ENCODE measurements at places on chromosomes 3 and 15.

GRCh38 chr15:100712226-100712625 lies 109.8 kb downstream of the ASB7 start:
- peak; percentile 47 for ATAC-seq

- ATAC-seq, result no peak
Measured at GRCh38 chr3:46102780-46103130, 75.5 kb upstream of the XCR1 start.

- no peak for ATAC-seq
Measured at GRCh38 chr3:159620281-159620680, 368.4 kb upstream of the IL12A start.

DNA sequence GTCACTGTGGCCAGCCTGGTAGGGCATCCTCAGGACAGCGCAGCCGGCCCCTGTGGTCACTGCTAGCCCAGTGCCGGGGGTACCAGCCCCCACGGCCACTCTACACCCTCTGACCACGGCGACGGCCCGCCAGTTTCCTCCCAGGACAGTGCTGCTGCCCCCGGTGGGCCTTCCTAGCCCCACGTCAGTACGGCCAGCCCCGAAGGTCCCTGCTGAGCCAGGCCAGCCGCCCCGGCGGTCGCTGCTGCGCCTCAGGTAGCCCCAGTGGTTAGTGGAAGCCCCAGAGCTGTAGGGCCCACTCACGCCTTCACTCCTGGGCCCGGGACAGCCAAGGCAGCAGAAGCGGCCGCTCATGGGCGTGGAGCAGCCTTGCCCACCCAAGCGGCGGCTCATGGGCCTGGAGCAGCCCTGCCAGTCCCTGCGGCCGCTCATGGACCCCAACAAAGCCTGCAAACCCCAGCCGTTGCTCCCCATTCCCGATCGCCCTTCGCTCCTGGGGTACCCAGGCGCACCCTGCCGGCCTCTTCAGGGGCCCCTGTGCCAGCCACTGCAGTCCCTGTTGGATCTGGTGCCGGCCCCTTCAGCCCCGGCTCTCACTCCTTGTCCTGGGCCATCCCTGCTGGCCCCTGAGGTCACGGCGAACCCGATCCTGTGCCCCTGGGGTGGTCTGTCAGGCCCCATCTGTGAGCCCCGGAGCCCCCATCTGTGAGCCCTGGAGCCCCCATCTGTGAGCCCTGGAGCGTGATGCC lies 9.5 kb upstream of the ROPN1B start:
- no peak for ATAC-seq

- ATAC-seq, result no peak
Measured at GRCh38 chr3:11627612-11628011, 16.1 kb downstream of the VGLL4 start.

- ATAC-seq, result no peak
Measured at GRCh38 chr15:40103864-40104271, 4.8 kb downstream of the BMF start.

GRCh38 chr3:138114988-138115971 lies at the start of gene DZIP1L:
Gene DZIP1L (minus strand): TSS chr3:138115608. CDS start chr3:138103971, 11,637 bp downstream.
- ATAC-seq, result peak; percentile 90

GRCh38 chr15:42549741-42550392 lies 1.2 kb downstream of the HAUS2 start:
- no peak for ATAC-seq

DNA sequence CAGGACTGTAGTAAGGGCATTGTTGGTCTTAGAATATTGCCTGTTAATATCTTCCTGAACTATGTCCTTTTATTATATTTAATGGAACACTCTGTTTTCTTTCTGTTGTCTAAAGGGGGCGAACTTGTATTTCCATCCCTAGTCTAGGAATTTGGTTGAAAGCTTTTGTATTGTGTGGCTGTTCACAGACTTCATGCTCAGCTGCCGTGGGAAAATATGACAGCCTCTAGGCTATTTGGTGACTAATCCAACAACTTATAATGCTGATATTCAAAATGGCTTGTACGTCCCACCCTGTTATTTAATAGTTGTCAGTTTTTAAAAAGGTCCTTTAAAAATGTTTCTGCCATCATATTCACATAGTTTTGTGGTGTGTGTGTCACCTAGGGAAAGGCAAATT lies 202.6 kb downstream of the KLHL25 start:
- no peak for ATAC-seq

- no peak for ATAC-seq
Measured at GRCh38 chr3:30941342-30941741, 46.9 kb upstream of the GADL1 start.

DNA sequence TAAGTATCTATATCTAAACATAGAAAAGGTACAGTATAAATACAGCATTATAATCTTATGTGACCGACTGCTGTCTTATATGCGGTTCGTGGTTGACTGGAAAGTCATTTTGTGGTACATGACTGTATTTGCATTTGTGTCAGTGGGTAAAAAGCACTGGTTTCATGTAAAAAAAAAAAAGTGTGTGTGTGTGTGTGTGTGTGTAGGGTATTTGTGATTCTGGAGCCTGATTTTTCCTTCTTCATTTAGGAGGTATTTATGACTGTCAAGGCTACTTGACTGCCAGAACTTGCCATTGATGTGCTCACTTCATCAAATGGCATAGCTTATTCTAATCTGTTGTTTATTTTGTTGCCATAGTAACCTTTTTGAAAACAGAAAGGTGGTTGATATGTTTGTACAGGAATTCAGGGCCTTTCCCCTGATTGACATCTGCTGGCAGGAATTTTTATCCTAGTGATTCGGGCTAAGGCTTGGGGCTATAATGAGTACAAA lies 63.2 kb downstream of the AKAP13 start:
- ATAC-seq, result no peak

GRCh38 chr15:89361451-89362202 lies 27.0 kb upstream of the POLG start:
- ATAC-seq, result no peak

DNA sequence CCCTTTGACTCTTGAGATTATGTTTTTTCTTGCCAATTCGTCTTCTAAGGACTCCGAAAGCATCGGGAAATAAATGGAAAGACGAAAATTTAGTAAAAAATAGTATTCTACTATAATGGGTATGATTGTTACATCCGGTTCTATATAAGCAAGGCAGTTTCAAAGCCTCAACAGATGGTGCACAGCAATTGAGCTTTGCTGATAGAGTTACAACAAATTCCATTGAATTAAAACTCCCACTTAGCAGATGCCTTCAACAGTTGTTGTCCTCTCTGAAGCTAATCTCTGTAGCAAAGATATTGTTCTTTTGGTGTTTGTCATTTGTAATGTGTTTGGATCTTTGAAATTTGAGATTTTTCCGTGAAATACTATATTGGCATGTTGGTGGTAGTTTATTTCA lies 16.1 kb upstream of the GHSR start:
- ATAC-seq, result no peak

DNA sequence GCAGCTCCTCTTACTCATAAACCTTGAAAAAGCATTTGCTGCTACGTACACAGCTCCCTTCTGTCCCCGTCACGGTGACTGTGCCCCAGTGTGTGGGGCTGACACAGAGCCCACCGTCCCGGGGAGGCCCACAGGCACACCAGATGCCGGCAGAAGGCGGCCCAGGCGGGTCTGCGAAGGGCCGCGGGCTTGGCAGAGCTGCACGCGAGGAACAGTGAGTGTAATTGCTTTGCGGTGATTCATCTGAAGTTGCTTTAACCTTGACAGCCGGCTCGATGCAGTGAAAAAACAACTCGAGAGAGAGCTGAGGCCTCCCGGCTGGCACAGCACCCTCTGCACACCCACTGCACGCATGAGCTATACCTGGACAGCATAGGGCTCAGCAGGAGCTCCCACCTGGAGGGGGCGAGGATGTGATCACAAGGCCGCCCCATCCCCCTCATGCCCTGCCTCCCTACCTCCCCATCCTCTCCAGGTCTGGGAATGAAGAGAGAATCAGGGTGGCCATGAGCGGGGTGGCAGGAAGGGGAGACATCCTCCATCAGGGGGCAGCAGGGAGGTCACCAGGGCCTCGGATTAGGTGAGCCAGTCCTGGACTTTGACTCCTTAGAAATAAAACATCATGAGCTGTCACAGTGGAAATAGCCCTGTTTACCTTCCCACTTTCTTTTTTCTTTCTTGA lies 172.7 kb downstream of the MEGF11 start:
- ATAC-seq, result no peak

GRCh38 chr3:101027286-101027685 lies 34.1 kb upstream of the ABI3BP start:
- ATAC-seq, result no peak

DNA sequence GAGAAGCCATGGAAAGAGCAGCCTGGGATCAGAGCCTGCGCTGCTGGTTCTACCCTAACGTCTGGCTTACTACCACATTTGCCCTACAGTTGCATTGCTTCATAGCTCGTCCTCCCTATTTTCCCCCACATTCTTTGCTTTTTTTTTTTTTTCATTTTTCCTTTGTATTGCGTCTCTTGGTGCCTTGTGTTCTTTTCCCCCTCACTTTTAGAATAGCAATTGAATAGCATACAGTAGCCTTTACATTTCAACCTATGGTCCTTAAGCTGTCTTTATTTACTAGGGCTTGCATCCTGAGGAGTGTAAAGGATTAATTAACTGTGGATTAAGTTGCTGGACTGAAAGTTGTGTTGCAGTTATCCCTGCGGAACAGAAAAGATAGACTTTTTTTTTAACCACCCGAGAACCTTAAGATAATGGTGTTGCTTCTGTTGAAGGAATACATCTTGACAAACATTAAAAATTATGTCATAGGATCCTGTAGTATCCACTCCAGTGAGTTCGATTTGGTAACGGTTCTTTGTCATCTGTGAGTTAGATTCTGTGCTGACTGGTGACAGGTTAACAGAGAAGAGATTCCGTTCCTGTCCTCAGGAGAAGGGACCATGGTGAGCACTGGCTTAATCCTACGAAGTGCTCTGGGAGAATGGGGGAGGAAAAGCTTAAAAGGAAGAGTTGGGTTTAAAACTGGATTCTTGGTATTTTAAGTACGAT lies 417.4 kb upstream of the NAALADL2 start:
- no peak for ATAC-seq

GRCh38 chr3:186002884-186003472 lies 65.2 kb upstream of the TRA2B start:
- no peak for ATAC-seq

DNA sequence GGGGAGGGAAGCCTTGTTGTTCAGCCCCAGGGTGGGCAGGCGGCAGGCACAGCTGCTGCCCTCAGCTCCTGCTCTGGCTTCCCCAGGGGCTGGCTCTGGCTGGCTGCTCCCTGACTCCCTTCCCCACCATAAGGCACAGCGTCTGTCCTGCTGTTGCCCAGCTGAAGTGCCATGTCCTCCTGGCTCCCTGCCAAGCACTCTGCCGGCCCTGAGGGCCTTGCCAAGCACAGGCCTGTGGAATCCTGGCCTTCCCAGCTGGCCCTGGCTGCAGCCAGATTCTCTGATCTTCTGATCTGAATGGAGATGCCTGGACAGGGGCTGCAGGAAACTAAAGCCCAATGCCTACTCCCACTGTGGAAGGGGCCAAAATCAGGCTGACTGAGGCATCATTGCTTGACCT lies 1.1 kb downstream of the IQCF6 start:
- no peak for ATAC-seq

GRCh38 chr15:83278191-83278590 lies 6.3 kb downstream of the BNC1 start:
- no peak for ATAC-seq

DNA sequence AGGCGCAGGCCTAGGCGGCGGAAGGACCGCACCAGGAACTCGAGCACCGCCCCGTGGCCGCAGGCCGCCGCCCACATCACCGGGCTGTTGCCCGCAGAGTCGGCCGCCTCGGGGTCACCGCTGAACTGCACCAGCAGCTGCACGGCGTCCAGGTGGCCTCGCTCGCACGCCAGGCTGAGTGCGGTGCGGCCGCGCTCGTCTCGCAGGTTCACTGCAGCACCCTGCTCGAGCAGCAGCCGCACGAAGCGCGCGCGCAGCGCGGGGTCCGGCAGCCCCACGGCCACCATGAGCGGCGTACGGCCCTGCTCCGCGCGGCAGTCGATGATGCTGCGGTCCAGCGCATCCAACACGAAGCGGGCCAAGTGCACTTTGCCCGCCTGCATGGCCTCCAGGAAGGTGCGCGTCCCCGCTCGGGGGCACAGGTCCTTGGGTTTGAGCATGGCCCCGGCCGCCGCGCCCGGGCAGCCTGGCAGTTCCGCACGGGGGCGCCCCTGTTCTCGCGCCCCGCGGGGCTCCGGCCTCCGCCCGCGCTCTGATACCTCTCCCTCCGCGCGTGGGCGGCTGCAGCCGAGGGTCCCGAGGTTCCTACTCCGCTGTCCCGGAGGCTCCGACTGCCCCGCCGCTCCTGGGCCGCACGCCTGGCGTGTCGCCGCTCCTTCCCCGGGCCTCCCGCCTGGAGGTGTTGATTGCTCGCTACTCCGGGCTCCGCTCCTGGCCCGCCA lies 556 bp downstream of the ANKRD63 start:
- ATAC-seq, result peak; percentile 24

DNA sequence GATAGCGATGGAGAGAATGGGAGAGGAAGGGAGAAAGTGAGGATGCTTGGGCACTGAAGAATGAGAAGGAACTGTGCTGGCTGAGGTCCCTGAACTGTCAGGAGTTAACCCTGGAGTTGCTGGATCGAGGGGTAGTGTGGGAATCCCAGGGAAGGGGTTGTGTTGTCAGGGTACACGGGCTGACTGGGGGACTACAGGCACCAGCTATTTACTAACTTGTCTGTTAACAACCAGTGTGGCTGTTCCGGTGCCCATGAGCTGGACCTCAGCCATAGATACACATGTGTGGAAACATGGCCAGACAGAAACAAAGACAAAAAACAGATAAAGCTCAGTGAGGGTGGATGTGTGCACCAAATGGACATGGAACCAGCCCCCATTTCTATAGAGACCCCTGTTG lies 55.1 kb downstream of the GASK1A start:
- no peak for ATAC-seq

DNA sequence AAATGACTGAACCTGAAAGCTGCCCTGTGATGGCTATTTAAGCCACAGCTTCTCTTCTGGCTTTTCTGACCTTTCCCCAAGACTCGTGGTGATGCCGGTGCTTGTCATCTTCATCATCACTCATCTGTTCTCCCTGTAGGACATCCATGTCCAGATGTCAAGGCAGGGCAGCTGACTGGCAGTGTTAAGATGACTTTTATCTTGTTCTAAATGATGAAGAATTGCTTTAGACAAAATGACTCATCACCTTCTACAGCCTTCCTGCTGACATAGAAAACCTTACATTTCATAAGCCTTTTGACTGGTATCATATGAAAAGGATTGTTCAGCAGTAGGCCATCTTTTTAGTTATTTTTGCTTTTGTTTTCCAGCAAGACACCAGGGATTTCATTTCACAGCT lies 67.0 kb upstream of the GPR149 start:
- no peak for ATAC-seq

DNA sequence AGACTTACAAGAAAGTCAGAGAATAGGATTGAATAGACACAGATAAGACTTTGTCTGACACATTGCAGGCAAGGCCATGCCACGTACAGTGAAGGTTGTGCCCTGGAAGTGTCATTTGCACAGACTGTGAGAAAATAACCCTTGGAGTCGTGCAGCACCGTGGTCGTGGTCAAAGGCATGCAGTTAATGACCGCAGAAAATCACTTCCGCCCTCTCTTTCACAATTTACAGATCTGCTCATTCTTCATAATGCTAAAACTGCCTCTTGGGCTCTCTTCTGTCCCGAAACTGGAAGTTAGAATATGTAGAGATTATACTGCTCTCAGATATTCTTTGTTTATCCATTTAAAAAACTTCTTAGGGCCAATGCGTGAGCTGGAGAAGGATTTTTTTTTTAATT lies 73.2 kb upstream of the CTXND1 start:
- ATAC-seq, result no peak

GRCh38 chr15:65087411-65087810 lies 10.9 kb downstream of the KBTBD13 start:
- ATAC-seq, result peak; percentile 0

- no peak for ATAC-seq
Measured at GRCh38 chr15:94256511-94256910, 25.1 kb downstream of the MCTP2 start.

- ATAC-seq, result no peak
Measured at GRCh38 chr3:127391436-127392155, 103.8 kb upstream of the PRR20G start.

All from gastroesophageal sphincter (tissue), 4 donors.